ENCODE measurements at places on chromosomes 12 and 14. TPM values are rescaled to one million over a fixed set of nuclear protein-coding genes. Genes with fewer than 3 reads are reported as not detected.

The VDR gene
- 0.35 TPM for total RNA-seq

The TPPP2 gene
- total RNA-seq = 1.1 TPM

The FAM181A gene
- not detected for total RNA-seq

The B3GNT4 gene
- total RNA-seq = not detected

The RASSF8 gene
- 26.2 TPM for total RNA-seq

The FKBP11 gene
- 3.7 TPM for total RNA-seq

The KLRC3 gene
- not detected for total RNA-seq

The SLC25A21 gene
- total RNA-seq = 0.76 TPM

The USP44 gene
- 1.0 TPM for total RNA-seq

The FRS2 gene
- total RNA-seq = 19.0 TPM

The CPNE8 gene
- total RNA-seq = 8.3 TPM

The TCL1A gene
- not detected for total RNA-seq

The ADAMTS20 gene
- total RNA-seq = not detected

DNA sequence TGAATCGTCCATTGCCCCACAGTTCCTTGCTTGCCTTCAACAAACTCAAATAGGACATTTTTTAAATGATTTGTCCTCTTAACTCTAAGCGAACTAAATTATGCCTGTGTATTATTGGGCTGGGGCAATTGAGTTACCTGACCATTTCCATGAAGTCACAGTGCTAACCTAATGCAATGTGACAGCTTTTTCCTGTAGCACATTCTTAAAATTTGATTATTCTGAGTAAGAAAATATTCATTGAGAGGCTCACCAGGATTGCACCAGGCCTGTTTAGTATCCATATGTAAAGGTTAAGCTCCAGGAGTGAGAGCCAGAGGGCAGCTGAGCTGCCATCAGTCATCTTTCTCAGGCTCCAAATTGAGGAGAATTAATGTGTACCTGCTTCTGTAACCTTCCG is 90.9 kb downstream of the GPR65 start:
- no peak for DNase-seq

DNA sequence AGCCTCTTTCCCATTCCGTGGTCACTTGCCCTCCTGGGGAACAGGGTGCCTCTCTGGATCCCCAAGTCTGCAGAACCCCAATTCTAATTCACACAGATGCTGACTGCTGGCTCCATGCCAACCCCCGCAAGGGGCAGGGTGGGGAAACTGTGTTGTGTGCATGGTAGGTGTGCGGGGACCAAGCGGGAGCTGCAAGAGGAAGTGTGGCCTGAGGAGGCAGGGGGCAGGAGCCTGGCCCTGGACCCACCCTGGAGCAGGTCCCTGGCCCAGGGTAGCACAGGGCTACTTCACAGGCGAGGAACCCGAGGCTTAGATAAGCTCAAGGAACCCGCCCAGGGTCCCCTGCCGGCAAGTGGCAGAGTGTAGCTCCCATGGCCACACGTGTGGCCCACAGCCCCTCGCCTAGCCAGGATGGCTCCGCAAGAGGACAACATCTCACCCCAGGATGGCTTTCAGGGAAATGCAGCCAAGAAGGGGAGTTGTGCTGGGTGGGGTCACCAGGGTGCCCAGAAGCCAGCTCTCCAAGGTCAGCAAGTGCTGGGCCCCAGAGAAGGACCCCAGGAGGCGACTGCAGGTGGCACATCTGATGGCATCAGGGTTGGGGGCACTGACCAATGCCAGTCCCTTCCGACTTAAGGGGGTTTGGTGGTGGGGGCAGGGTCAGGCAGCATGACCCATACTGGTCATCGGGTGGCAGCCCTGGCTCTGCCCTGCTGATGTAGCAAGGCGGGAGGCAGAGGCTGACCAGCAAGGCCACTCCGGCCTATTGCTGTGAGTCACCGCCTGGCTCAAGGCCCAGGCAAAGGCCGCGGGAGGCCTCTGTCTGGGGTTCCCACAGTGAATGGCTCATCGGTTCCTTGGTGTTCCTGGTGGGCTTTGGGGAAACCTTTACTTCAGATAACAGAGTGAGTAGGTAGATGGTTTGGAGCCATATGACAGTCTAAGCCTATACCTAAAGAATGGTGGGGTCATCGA is 37.3 kb upstream of the EML1 start:
- DNase-seq = peak; percentile 91

- peak; percentile 72 for DNase-seq
Observed at GRCh38 chr12:123150275-123150743, 581 bp downstream of the PITPNM2 start.

- DNase-seq = no peak
Observed at GRCh38 chr12:125099409-125099782, 34.2 kb downstream of the AACS start.

GRCh38 chr12:6382371-6382770 is 1.6 kb upstream of the LTBR start:
- DNase-seq = no peak

GRCh38 chr12:11754256-11754655 is 104.8 kb downstream of the ETV6 start:
- DNase-seq = no peak

GRCh38 chr14:23577004-23577681 is 1.4 kb downstream of the JPH4 start:
- no peak for DNase-seq

- DNase-seq = no peak
Observed at GRCh38 chr12:18139989-18140596, 50.1 kb upstream of the RERGL start.

- no peak for DNase-seq
Observed at GRCh38 chr14:64692189-64692985, 11.8 kb upstream of the PLEKHG3 start.

- DNase-seq = no peak
Observed at GRCh38 chr12:85951823-85952222, 77.7 kb downstream of the NTS start.

GRCh38 chr14:35875296-35875695 is 49.2 kb downstream of the BRMS1L start:
- no peak for DNase-seq

GRCh38 chr12:48640428-48640827 is 41.6 kb downstream of the KANSL2 start:
- DNase-seq = no peak

GRCh38 chr12:13144266-13144828 is 40.9 kb upstream of the GSG1 start:
- no peak for DNase-seq

GRCh38 chr12:106321139-106321850 is 18.8 kb downstream of the TCP11L2 start:
- DNase-seq = no peak

GRCh38 chr12:120500581-120500980 is 4.7 kb downstream of the DYNLL1 start:
- no peak for DNase-seq

GRCh38 chr12:80813820-80814219 is 97.1 kb downstream of the MYF5 start:
- no peak for DNase-seq

DNA sequence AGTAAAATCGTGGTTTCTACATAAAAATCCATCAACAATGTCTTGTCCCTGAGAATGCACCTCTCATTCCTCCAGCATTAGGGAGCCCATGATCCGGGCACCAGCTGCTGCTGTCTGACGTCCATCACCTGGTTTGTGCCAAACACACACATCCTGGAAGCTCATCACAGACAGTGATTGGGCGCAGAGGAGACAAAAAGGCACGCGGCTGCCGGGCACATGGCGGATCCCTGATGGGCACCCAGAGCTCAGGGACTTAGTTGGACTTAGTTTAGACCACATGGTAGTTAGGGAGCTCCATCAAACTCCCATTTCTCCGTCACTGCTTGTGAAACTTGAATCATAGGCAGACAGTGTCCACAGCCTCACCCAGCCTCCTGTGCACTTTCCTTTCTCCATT is 1059.3 kb downstream of the TMEM121 start:
- no peak for DNase-seq

GRCh38 chr12:93127582-93128331 is 198.7 kb upstream of the EEA1 start:
- peak; percentile 87 for DNase-seq

DNA sequence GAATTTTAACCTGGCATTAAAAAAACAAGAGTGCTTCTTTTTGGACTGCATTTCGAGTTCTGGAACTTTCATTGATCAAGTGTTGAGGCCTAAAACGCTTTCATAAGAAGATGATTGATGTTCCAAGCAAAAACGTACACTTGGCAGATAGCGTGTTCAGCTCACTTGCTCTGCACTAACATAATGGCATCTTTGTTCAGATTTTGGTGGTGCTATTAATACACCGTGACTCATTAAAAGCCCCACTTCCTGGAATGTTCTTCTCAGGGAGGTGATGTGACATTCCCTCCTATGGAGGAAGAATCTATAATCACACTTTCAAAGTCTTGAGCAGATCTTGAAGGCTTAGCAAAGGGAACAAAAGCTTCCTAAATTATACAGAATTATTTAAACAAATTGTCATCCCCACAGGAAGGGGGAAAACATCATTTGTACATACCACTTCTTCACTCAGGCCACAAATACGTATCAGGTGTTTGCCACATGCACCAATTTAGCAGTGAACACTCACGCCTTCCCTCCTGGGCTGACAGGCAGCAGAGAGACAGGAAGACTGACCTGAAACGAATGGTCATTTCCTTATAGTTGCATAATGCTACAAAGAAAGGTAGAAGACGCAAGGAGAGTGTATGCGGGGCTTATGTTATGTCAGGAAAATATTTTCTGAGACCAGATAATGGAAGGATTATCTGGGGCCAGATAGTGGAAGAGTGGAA is 15.4 kb downstream of the HSP90AA1 start:
- no peak for DNase-seq

DNA sequence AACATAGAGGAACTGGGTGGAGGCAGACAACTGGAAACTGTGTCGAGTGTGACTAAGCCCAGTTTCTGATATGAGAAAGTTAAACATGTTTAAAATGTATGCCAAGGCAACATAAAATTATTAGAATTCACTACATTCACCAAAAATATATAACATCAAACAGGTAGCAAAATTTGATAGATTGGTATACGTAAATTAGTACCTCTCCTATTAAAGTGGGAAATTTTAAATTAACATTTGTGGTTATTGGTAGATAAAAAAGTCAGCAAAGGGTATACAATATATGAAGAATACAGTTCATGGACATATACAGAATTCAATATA is 53.0 kb downstream of the CCDC91 start:
- no peak for DNase-seq

GRCh38 chr14:99441918-99442317 is 38.7 kb downstream of the SETD3 start:
- no peak for DNase-seq

DNA sequence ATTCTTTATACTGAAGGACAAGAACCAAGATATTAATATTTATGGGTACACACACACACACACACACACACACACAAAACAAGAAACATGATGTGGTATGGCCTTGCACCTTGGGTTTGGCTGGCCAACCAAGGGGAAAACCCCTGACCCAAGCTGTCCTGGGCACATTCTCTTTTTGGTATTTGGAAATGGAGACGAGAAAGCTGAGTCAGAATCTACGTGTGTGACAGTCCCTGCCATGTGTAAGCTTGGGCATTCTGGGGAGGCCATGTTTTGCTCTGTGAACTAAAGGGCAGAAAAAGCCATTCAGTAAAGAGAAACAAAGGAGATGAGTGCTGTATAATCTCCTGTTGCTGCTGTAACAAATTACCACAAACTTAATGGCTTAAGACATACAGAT is 35.6 kb downstream of the PTGER2 start:
- no peak for DNase-seq

DNA sequence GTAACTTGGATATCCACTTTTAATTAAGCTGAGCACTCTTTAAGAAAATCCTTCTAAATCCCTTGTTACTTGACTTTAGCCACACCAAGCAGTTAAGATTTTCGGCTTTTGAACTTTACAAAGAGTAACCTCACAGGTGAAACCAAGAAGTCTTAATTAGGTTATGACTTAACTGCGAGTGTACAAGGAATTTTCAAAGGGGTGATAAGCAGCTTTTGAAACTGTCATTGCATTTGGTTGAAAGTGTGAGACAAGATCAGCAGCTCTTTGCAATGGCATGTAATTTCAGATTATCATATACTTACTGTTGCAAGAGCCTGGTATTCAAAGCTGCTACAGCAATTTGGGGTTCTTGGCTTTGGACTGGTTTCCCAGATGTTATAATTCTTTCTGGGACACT is 137.5 kb downstream of the TMEM117 start:
- no peak for DNase-seq

DNA sequence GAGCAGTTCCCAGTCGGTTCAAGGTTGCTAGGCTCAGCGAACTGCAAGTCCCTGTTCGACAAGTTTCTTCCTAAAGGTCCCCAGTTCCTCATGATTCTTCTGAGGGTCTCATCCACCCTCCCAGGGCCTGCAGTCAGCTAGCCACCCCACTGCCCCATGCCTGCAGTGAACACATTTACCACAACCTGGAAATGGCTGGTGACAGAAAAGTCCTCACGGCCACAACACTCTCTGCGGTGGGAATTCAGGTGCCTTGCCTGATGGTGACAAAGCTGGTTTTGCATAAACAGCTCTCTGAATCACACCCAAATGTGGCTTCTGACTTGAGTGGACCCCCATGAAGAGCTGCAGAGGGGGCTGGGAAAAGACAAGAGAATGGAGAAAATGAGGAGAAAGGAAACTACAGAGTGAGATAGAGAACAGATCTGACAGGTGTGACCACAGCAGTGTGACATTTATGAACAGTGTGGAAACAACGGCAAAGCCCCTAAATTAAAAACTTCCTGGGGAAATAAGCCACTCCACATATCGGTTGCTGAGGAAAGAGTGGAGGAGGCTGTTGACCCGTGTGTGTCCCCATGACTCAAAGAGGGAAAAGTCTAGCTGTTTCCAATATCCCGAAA is 1.3 kb upstream of the CD27 start:
- no peak for DNase-seq

DNA sequence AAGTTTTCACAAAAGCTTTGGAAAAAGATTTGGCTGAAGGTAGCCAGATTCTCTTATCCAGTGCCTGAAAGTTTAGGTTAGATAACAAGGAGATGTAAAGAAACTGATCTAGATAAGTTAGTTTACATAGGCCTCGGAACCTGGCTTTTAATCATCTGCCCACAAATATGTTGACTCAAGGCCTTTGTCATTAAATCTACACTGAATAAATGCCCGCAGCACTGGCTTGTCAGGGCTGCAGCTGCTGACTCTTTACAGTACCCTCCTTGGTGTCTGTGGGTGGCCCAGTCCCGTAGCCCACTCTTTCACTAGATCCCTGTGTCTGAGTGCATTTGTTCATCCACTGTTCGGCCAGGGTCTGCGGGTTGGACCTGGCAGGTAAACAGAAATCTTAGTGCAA is 58.0 kb downstream of the TMEM116 start:
- no peak for DNase-seq

GRCh38 chr14:63562405-63562804 is 19.2 kb upstream of the PPP2R5E start:
- DNase-seq = no peak

GRCh38 chr12:95262808-95263207 is 45.2 kb downstream of the VEZT start:
- no peak for DNase-seq

DNA sequence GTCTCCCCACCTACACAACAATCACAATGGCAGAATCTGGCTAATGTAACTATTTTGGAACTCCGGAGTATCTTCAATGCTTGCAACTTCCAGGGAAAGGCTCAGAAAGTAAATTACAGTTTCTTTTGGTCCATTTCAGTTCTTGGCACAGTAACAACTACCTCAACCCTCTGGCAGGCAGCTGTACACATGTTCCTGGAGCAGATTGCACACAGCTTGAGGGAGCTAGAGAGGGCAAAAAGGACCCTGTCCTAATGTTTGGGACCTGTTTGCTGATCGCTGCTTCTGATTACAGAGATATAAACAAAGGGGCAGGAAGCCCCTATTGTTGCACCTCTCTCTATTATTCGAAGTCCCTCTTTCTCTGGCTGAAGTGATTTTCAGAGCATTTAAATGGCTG is 35.2 kb upstream of the SLC38A1 start:
- no peak for DNase-seq

All from Right ventricle myocardium inferior (tissue), 1 donor.